ENCODE measurements at places on chromosomes 3 and 15.

DNA sequence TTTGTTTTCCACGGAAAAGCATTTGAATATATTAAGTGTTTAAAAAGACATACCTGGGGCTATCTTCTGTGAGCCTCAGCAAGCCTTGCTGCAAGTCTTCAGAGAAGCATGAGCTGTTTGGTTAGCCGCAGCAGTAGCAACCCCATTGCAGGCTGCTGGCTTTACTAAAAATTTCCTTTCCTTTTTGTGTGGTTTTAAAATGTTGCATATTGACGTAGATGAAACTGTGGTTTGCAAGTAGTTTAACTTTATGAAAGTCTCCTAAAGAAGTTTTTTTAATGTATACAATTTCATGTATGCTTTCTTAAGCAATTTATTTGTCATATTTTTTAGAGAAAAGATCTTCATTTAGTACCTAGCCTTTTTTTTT is at the start of gene GPR171:
Gene GPR171, minus strand, starts transcription at position 166 of the 370 bp plus-strand sequence. CDS start 3,830 bp downstream, outside the sequence.
- DNase-seq: peak; percentile 91

DNA sequence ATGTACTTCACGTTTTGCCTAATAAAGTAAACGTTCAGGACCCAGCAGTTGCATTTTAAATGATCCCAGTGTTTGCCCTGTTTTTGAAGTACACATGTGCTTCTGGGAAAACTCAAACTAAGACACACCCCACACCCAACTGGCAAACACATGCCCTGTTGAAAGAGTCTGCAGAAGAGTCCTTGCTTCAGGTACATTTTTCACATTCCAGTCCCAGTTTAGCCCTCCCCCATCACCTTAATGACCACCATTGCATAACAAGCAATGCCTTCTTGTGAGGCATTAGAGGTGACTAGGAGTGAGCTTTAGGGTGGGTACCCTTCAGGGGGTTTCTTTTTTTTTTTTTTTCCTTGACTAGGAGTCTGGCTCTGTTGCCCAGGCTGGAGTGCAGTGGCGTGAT is 322.3 kb downstream of the CNTN4 start:
- DNase-seq: no peak

DNA sequence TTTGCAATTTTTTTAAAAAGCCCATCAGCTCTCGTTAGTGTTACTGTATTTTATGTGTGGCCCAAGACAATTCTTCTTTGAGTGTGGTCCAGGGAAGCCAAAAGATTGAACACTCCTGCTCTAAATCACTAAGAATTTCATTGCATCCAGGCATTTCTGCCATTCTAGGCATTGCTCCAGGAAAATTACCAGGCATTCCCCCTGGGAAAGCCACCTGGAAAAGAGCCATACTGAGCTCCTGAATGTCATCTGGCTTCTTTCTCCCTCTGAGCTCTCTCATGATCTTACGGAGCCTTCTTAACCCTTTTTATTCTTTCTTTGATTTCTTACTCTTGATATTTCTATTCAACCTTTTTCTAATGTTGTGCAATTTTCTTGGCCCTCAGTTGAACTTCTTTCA is 202.2 kb downstream of the DOCK3 start:
- DNase-seq: no peak

DNA sequence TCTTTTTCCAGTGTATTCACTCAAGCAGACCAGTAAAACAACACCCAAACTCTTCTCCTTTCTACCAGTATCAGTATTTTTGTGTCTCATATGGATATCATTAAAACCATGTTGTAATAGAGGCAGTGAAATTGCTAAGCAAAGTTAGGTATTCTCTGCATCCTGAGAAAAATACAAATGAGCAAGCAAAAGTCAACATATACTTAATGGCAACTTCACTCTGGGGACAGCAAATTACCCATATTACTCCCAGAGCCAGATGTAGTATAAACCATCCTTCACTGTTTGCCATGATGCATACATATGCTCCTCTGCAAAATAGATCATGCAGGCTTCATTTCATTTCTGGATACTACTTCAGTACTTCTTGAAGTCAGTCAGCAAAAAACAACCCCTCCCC is 22.1 kb downstream of the UBA5 start:
- no peak for DNase-seq

- no peak for DNase-seq
Measured at GRCh38 chr3:34365231-34365630, 566.8 kb downstream of the PDCD6IP start.

DNA sequence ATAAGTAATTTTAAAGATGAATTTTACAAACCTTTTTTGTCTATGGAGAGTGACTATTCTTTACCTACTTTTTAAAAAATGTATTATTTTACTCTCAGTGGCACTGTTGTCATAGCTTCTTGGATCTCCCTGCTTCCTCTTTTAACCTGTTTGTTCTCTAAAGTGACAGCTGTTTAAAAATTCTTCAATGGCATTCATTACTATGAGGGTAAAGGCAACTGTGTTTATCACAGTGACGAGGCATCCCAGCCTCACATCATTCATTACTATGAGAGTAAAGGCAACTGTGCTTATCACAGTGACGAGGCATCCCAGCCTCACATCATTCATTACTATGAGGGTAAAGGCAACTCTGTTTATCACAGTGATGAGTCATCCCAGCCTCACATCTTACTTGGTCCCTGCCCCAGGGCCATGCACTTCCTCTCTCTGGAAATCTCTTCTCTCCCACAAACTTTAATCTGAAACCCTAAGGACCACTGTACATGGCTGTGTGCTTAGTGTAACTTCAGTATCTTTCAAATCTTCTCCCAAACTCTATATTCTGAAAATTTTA is 101.7 kb upstream of the ZNF717 start:
- DNase-seq: no peak

- no peak for DNase-seq
Measured at GRCh38 chr15:65579762-65580161, 31.2 kb downstream of the INTS14 start.

DNA sequence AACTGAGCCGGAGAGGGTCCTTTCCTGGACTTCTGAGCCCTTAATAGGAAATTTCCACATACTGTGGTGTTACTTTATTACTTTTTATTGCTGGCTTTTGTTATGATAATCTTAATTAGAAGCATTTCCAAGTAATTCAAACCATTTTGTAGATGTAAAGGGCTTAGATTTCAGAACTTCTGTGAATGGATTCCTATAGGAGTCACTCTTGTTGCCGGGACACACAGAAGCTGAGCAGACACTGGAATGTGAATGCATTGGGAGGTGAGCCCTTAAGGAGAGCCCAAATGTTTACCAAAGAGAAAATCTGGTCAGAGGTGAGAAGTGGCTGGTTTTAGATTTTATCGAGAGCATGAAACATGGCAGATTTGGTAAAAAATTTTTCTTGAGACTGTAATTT is 87.4 kb downstream of the FNDC3B start:
- DNase-seq: no peak

GRCh38 chr3:104779324-104779723 is 587.4 kb upstream of the ALCAM start:
- DNase-seq: no peak

GRCh38 chr15:36921484-36922091 is 178.8 kb downstream of the MEIS2 start:
- no peak for DNase-seq

DNA sequence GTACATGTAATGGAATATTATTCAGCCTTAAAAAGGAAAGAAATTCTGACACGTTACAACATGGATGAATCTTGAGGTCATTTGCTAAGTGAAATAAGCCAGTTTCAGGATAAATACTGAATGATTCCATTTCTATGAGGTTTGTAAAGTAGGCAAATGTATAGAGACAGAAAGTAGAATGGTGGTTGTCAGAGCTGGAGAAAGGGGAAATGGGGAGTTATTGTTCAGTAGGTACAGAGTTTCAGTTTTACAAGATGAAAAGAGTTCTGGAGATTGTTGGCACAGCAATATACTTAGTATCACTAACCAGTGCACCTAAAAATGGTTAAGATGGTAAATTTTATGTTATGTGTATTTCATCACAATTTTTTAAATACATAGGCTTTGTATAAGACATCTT is 60.6 kb downstream of the USP8 start:
- no peak for DNase-seq

GRCh38 chr3:139123377-139124095 is 78.8 kb upstream of the PRR23C start:
- DNase-seq: no peak

GRCh38 chr15:69797615-69798014 is 300.1 kb downstream of the TLE3 start:
- DNase-seq: no peak

GRCh38 chr15:83919319-83919830 is 265.5 kb downstream of the ADAMTSL3 start:
- peak; percentile 49 for DNase-seq

- peak; percentile 19 for DNase-seq
Measured at GRCh38 chr3:175193815-175194518, 334.8 kb downstream of the NAALADL2 start.

- no peak for DNase-seq
Measured at GRCh38 chr3:182921665-182922355, 58.5 kb downstream of the DCUN1D1 start.

- DNase-seq: peak; percentile 27
Measured at GRCh38 chr3:15241341-15241740, 35.3 kb downstream of the CAPN7 start.

- peak; percentile 33 for DNase-seq
Measured at GRCh38 chr15:35206060-35206675, 121.1 kb upstream of the NANOGP8 start.

- peak; percentile 0 for DNase-seq
Measured at GRCh38 chr3:76585794-76586392, 454.0 kb upstream of the ROBO2 start.

- peak; percentile 33 for DNase-seq
Measured at GRCh38 chr15:80785335-80785734, 6.2 kb downstream of the CEMIP start.

DNA sequence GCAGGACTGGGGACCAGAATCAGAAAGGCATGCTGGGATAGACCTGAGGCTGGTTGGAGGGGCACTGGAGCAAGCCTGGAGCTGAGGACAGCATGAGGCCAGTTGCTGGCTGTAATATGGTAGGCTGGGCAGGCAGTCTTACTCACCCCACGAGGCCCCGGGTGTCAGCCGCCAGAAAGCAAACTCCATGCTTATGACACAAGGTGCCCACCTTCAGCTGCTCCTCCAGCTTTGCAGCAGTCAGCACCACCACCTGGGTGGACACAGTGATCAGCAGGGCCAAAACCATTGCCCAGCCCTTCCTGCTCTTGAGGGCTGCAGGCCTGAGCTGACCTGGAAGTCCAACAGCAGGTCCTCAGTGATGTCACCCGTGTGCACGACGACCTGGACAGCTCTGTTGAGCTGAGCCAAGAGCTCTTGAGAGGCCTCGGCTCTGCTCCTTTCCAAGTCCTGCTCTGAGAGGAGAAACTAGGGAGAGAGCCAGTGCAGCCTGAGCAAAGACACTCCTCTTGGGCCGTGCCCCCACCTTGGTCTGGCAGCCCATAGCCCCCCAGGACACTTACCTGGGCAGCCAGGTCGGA is 747 bp downstream of the UBA7 start:
- no peak for DNase-seq

DNA sequence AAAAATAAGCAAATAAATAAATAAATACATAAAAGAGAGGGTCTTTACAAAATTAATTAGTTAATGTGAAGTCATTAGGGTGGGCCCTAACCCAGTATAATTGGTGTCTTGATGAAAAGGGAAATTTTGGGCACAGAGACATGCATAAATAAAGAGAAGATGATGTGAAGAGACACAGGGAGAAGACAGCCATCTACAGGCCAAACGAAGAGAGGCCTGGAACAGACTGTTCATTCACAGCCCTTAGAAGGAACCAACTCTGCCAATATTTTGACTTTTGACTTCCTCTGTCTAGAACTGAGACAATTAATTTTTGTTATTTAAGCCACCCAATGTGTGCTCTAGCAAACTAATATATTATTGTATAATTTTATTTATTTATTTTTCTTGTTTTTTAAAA is 29.6 kb upstream of the SELENOK start:
- no peak for DNase-seq

DNA sequence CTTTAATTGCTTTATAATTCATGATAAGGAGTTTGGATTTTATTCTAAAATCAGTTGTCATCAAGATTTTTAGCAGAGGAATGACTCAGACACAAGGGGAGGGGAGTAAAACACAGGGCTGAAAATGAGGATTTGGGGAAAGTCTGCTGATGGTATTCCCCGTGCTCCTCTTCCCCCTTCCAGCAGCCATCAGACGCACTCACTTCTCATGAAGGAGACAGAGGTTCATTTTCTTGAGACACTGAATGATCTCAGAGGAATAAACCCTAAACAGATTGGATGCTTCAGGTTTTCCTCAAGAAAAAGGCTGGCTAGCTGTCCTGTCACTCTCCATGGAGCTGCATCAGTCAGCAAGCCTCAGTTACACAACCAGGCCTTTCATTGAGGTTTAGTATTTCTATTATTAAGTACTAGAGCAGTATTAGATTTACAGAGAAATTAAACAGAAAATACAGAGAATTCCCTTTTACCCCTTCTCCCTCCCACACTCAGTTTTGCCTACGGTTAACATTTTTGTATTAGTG is 166.4 kb downstream of the C3orf70 start:
- DNase-seq: no peak

DNA sequence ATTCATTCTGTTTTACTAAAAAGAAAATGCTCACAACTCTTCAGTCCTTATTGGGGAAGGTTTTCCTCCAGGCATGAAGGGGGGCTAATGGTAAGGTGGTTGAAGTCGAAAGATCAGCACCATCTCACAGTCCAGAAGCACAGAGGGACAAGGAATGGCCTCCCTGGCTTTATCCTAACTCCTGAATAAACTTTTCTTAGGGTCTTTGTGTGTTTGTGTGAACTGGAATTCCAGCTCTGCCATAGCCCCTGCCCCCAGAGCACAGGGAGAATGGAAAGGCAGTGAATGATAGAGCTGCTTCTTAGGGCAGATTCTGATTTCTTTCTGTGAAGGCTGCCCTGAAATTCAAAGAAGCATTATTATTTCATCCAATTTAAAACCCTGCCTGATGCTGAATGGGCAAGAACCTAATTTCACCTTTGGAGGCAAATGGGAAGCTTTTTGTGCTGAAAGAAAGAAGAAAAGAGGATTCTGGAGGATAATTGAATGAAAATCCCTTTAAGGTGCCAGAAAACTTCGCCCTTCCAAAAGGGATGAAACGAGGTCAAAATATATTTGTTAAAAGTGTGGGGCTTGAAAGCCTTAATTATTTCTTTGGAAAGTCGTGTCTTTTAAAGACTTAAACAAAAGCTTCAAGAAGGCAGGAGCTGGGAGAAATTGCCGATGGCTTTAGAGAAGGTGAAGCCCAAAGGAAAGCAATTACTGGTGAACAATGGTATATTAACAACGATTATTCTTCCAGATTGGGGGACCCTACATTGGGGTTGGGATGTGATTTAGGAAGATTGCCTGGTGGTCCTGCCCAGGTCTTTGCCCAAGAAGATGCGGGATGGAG is 259.9 kb upstream of the RGMA start:
- no peak for DNase-seq

DNA sequence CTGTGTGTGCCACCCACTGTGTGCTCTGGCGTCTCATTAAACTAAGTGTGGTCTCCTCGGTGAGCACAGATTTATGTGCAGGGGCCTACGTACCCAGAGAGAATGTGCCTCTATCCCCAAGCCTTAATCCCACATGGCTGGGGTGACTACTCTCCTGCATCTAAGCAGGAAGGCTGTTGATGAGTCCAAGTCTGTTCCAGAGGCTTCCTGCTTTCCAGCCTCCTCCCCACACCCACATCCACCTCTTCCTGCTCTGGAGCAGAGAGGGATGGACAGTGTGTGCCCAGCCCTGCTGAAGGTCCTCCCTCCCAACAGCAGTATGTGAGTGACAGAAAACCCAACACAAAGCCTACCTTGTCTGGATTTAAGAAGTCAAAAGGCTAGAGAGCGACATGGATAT is 38.8 kb upstream of the BCL2L10 start:
- DNase-seq: no peak
